ENCODE measurements at places on chromosomes 5 and 9.
A peak's percentile ranks its signal among the peaks of the same experiment; 100 is the strongest.

GRCh38 chr5:72509401-72509800 is 2.2 kb upstream of the ZNF366 start:
- DNase-seq: no peak

DNA sequence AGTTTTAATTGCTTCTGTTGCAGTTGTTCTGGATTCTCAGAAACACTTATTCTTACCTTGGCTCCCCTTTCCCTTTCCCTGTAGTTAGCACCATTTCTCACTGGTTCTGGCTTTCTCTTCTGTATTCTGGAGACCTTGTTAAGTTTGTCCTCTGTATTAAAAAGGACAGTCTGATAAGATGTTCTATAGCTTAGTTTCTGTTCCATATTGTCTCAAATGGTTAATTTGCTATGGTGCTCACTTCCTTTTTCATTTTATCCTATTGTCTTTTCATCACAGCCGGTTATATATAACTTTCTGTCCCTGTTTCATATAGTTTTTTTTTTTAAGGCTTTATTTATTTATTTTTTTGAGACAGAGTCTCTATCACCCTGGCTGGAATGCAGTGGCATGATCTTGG is 41.4 kb upstream of the KIAA1958 start:
- DNase-seq: no peak

GRCh38 chr9:82363198-82363597 is 374.6 kb downstream of the SPATA31D1 start:
- no peak for DNase-seq

DNA sequence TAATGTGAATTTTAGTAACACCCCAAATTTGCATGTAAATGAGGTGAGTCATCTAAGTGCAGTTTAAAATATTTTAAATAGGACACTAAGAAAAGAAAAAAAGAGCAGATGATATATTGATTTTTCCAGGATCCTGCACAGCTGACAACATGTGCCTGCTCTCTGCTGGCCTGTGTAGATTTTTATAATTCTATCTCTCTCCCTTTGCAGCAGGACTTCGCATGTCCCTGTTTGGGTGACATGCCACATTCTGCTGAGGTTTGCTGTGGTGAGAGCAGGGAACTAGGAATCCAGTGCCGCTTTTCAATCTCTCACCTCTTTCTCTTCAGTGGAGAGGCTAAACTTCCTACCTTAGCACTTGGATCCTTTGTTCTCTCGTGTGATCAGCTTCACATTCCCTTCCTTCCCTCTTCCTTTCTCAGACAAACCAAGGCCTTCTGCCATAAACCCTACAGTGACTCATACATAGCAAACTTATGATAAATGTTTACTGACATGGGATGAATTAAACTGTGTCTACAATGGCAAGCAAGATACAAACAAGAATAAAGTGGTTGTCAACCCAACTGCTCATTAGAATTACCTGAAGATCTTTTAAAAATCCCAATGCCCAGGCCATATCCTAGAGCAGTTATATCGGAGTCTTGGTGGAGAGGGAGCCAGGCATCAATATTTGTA is 198.8 kb upstream of the EFNA5 start:
- no peak for DNase-seq

GRCh38 chr9:128933731-128934130 is 12.9 kb downstream of the PHYHD1 start:
- DNase-seq: no peak

GRCh38 chr9:29796291-29796952 is 2223.1 kb upstream of the C9orf72 start:
- DNase-seq: no peak

DNA sequence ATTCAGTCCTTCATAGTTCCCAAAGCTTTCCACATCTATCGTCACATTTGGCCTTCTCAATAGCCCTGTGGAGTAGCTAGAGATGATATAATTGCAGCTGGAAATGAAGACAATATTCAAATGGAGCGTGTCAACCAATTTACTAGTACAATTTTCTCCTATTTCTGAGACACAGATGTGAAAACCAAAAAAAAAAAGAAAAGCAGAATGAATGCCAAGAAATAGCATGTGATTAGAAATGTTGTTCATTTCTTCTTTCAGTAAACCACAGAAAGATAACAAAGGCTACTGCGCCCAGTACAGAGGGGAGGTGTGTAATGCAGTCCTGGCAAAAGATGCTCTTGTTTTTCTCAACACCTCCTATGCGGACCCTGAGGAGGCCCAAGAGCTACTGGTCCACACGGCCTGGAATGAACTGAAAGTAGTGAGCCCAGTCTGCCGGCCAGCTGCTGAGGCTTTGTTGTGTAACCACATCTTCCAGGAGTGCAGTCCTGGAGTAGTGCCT is 99.0 kb downstream of the MUSK start:
- DNase-seq: no peak

DNA sequence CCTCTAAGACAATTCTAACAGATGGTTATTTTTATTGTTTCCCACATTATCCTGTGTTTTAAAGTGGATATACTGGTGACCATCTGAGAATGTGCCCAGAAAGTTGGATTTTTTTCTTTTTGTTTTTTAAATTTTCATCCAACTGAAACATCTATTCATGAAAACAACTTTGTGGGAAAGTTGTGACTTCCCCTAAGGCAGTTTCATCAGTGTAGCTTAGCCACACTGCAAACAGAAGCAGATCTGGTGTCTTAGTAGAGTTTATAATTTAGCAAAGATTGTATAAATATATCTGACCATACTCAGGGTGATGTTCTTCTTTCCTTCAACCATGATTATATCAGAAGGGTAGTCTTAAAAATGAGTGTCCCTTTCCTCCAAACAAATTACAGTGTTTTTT is 1241.3 kb downstream of the MAT2B start:
- DNase-seq: no peak

DNA sequence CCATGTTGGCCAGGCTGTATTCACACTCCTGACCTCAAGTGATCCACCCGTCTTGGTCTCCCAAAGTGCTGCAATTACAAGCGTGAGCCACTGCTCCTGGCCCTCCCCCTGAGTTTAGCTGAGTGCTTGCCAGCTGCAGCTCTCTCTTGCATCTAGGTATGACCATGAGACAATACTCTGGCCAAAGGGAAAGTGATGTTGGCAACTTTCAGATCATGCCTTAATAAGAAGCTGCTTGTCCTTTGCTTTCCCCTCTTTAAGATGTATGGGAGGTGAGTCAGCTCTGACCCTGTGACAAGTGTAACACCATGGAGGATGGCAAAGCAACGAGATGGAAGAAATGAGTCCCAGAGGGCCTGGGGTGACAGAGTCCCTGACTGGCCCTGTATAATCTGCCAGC is 18.7 kb upstream of the DCAF12 start:
- DNase-seq: peak; percentile 37

- DNase-seq: no peak
Measured at GRCh38 chr5:8730194-8730593, 815.7 kb downstream of the SEMA5A start.

- DNase-seq: no peak
Measured at GRCh38 chr9:97908705-97909104, 13.6 kb downstream of the TRMO start.

- DNase-seq: no peak
Measured at GRCh38 chr5:80251636-80252035, 4.2 kb downstream of the SERINC5 start.

DNA sequence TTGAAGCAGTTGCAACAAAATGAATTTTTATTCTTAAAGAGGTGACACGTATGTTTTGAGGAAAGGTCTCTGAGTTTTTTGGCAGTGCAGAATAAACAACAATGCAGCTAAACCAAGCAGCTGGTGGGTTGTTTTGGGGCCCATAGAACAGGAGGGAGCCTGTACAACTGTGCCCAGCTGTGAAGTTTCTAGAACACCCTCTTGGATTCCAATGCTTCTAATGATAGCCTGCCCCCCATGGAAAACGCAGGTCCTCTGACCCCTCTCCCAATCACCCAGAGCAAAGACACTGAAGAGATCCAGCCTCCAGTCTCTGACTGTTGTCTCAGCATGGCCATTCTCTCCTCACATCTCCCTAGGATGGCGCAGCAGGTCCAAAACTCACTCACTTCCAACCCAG is 150.9 kb downstream of the MARCHF11 start:
- DNase-seq: no peak

DNA sequence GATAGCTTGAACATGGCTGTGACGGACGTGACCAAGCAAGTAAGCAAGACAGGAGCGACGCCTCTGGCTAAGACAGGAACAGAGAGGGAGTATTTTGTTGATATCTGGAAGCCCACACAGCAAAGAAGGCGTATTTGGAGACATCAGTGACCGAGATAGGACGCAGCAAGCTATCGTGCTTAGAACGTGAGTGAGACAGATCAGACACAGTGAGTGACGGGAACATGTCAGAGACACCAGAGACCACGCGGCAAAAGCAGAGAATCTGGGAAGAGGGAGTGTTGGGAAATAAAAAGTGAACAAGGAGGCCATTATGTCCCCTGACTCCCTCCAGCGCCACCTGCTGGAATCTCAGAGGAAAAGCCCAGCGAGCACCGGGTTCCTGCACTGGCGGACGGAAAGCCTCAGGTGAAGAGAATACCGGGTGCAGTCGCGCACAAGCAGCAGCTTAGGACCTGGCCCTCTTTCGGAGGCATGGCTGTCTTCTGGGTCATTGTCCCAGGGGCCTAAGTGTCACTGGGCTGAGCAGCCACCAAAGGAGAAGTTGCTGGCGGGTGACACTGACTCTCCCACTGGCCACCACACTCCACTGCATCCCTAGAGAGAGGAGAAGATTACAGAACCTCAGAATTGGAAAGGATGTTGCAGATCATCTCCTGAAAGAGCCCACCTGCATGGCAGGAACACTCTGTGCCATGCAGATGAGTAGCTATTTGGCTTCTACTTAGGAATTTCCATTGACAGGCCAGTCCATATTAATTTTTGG is 99.1 kb downstream of the FBXO38 start:
- peak; percentile 82 for DNase-seq

GRCh38 chr9:93948441-93949072 is 6.6 kb downstream of the BARX1 start:
- DNase-seq: no peak

GRCh38 chr9:82565188-82565969 is 497.6 kb downstream of the RASEF start:
- no peak for DNase-seq

- peak; percentile 37 for DNase-seq
Measured at GRCh38 chr9:137974746-137975526, 97.4 kb downstream of the CACNA1B start.

DNA sequence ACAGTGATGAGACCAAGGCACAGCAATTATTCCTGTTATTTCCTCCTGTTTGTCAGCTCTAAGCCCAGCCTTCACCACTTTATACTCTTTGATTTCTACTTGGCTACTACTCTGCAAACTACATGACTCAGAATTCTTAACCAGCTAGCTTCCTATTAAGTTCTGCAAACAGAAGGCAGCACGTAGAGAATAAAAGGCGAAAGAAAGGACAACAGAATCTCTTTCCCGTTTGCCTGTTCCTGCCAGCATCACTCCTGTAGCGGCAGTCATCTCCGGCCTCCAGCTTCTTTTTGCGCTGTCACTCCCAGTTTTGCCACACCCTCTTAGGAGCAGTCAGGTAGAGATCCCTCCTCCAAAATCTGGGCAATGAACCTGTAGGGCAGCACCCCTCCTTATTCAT is 29.9 kb downstream of the DPYSL3 start:
- DNase-seq: no peak

DNA sequence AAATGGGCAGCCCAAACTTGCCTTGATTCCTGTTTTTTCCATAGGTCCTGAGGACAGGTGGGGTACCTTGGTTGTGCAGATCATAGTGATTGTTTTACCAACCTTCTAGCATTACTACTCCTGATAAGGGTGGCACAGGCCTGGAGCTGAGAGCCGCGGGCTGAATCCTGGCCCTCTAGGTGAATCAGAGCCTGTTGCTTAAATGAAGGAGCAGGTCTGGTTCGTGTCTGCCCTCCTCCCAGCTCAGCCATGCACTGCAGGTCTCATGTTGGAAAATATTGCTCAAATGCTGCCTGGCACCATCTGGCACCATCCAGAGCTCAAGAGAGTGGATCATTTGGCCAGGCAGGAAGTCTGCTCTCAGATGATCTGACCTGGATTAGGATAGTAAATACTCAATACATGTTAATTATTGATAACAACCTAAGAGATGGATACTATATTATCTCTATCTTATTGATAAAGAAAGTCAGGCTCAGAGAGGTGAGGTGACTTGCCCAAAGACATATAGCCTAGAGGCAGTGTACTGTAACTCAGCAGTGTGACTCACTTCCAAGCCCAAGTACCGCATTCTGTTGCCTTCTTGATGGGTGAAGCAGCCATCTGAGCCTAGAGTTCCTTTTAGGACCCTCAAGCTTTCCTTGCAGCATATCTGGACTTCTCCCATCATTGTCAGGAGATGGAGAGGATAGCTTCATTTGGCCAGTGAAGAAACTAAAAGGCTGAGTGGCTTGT is 104.3 kb upstream of the PITX1 start:
- no peak for DNase-seq

- DNase-seq: no peak
Measured at GRCh38 chr5:156379206-156379605, 52.2 kb downstream of the SGCD start.

DNA sequence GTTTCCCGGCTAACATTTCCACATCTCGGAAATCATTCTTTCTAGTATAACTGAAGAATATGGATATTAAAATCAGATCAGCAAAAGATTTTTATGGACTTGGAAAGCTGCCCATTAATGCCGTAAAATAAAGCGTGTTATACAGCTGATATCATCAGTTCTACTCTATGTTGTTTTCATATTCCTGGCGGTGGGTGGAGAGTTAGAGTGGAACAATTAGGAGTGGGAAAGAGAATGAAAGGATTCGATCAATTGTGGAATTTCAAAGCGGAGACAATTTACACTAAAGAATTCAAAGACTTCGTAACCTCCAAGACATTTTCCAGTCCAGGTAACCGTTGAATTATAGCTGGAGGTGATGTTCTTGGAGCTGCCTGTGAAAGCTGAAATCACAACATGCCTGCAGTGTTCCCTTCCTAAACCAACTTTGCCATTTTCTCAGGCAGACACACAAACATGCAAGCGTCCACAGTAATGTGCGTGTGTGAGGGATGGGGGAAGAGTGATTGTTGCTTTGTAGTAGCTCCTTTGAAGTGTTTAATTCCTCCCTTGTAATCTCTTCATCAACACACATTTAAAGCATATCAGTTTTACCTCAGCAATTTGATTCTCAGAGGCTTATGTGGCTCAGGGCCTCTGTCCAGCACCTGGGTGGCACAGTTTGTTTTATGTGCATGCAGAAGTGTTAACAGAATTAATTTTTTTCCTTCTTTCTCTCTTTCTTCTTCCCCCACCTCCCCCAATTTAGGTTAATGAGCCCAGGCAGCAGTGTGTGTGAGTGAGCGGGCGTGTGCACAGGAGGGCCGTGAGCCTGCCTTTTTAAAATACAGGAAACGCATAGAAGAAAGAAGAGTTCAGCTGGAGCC is 544.1 kb downstream of the RAB3C start:
- no peak for DNase-seq

- DNase-seq: no peak
Measured at GRCh38 chr5:32018476-32019436, 155.4 kb downstream of the GOLPH3 start.

- no peak for DNase-seq
Measured at GRCh38 chr5:69444127-69444754, 29.3 kb downstream of the MARVELD2 start.

- DNase-seq: no peak
Measured at GRCh38 chr9:93633492-93634221, 57.3 kb downstream of the PHF2 start.

GRCh38 chr5:27639005-27639612 is 600.7 kb upstream of the CDH9 start:
- no peak for DNase-seq
